Tracheal epithelial cell (primary cell): ENCODE measurements at places on chromosomes 3 and 15. TPM values are rescaled to one million over a fixed set of nuclear protein-coding genes. Genes with fewer than 3 reads are reported as not detected.

The ACP3 gene
- 0.96 and 1.9 TPM in 2 replicates for total RNA-seq

The ATP8B4 gene
- total RNA-seq = 0.24 and 1.1 TPM in 2 replicates

The MLF1 gene
- total RNA-seq = 4.9 and 10.4 TPM in 2 replicates

The USP13 gene
- 1.9 and 2.4 TPM in 2 replicates for total RNA-seq

The C3orf85 gene
- total RNA-seq = not detected in 2 replicates

The CDHR4 gene
- not detected in 2 replicates for total RNA-seq

The NPAP1 gene
- under 0.01 TPM in 1 of 2 replicates, not detected in the other for total RNA-seq

The GOLGA8S gene
- not detected in 2 replicates for total RNA-seq

The SLC28A2 gene
- not detected in 2 replicates for total RNA-seq

The EID1 gene
- total RNA-seq = 91.3 and 104 TPM in 2 replicates

The HAPLN3 gene
- 1.7 and 6.5 TPM in 2 replicates for total RNA-seq

The VPS33B gene
- total RNA-seq = 12.4 and 13.0 TPM in 2 replicates

The GRM7 gene
- total RNA-seq = not detected in 2 replicates

The DGKG gene
- total RNA-seq = 0.48 TPM in 1 of 2 replicates, not detected in the other

The THPO gene
- total RNA-seq = not detected in 2 replicates

The SFMBT1 gene
- total RNA-seq = 4.3 and 10.2 TPM in 2 replicates
